ENCODE measurements at places on chromosomes 4 and X.

DNA sequence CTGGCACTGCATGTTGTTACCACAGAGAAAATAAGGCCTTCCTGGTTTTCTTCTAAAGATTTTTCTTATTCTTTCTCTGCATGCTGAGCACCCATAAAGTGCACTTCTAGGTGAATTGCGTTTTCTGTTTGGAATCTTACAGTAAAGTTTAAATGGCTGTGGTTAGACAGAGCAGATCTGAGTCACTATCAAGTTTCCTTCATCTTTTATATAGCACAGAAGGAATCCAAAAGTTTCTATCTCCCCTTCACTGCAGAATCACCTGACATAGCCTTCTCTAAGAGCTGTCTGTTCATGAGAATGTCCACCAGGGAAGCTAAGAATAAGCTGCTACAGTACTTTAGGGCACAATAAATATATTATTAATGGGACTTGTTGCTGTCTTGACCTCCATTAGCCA lies 455.5 kb upstream of the FAM241A start:
- no peak for DNase-seq

GRCh38 chrX:69024931-69025330 lies 140.3 kb downstream of the PJA1 start:
- no peak for DNase-seq

DNA sequence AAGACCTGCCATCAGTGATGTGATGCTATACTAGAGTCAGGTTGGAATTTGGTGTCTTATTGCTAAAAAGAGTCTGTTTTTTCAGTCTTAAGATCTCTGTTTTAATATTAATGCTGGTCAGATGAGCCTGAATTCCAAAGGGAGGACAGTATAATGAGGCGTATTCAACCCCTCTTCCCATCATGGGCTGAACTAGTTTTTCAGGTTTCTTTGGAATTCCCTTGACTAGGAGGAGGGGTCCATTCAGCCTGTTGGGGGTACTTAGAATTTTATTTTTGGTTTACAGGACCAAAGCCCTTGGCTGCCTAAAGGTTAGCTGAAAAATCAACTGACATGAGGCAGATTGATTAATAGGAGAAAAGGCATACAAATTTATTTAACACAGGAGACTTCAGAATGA lies 24.1 kb upstream of the PI4K2B start:
- DNase-seq, result no peak

DNA sequence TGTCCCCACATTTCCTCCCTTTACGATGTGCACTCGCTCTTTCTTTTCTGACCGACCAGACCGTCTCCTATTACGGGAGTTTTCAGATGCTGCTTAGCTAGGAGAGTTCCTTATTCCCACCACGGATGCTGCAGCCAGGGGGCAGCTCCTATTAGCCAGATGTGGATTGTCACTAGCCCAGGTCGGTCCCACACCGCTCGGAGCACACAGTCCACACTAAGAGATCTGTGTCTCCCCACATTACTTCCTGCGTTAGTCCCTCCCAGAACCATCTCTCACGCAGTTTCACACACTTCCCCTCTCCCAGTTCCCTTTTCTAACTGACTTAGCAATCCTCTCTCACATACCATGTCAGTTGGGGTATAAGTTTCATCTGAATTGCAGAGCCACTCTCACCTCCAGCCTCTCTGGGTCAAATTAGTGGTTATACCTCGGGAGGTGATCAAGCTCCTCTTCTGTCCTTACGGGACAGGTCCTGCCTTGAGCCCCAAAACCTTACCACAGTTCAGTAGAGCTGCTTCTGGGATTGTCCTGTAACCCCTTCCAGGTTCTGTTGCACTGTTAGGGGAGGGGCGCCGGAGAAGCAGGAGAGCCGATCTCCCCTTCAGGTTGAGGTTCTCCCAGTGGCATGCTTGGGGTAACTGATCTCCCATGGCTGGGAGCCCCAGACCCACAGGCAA lies 28.2 kb downstream of the SULT1E1 start:
- no peak for DNase-seq

DNA sequence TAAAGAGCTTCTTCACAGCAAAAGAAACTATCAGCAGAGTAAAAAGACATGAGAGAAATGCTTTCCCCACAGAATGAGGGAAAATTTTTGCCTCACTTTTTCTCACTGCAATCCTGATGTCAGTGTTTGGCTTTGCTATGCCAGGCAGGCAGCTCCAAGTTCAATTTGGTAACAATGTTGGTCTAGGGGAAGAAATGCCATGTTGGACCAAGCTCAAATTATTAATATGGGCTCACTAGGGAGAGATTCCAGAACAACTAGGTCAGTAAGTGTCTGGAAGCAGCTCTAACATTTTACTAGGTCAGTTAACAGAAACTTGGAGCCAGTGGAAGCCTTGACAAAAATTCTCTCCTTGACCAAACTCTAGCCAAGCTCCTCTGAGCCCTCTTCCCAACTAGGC lies 95.4 kb downstream of the NAF1 start:
- no peak for DNase-seq

GRCh38 chrX:102930990-102931756 lies 5.9 kb upstream of the RAB40AL start:
- no peak for DNase-seq

DNA sequence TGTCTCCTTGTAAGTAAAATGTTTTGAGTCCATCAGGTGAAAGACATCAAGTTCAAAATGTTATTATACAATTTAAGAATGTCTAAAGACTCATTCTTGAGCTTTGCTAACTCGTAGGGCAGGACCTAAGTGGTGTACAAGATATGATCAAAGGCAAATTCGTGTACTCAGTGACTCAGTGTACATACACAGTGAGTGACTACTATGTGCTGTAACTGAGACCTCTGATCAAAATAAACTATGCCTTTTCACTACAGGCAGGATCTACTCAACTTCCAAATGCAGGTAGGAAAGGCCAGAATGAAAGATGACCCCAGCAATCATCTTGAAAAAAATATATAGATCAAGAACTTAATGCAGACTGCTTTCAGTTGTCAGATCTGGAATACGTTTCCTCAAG lies 49.9 kb downstream of the ADGRG2 start:
- DNase-seq, result no peak

- no peak for DNase-seq
These were observed 120.3 kb downstream of the EFHC2 start for GRCh38 chrX:44223150-44223549.

DNA sequence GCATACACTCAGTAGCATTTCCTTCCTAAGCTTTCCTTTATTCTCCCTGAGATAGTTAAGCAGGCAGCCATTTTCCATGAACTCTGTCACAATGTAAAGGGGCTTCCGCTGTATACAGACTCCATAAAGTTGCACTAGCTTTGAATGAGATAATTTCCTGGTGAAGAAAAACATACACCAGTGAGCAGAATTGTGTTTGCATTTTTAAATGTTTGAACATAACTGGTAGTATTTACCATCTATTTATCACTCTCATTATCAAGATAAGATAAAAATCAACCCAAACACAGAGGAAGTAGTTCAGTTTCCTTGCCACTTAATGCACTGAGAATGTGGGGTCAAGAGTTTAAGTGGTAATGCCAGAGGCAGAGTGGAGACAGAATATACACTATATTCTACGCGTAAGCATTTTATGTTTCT lies 54.1 kb downstream of the TXK start:
- DNase-seq, result no peak

- no peak for DNase-seq
These were observed 186.5 kb downstream of the ANTXR2 start for GRCh38 chr4:79886557-79886956.

GRCh38 chr4:161419822-161420221 lies 744.0 kb downstream of the FSTL5 start:
- DNase-seq, result no peak

- peak; percentile 50 for DNase-seq
These were observed at the start of gene DCHS2 for GRCh38 chr4:154491341-154492271. Gene DCHS2, minus strand, starts transcription at chr4:154491799. Its CDS starts 444 bp downstream, at chr4:154491355.

DNA sequence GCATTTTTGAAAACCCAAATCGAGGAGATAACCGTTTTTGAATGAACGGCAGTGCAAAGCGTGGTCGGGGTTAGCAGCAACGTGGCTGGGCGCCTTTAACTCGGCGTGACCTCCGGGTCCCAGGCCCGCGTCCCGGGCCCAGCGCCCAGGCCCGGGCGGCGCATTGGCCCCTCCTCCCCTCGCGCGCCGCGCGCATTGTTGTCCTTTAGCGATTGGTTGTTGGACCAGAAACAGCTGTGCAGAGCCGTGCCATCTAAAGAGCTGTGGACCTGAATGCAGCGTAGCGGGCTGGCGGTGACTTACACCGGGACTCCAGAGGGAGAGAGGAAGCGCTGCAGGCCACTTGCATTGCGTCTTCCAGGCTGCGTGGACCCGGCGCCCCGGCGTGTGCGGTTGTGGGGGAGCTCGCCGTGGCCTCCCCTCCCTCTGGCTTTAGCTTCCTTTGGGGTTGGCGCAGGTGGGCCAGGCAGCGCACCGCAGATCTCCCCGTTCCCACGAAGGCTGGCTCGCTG lies at the start of gene STOX2:
Gene STOX2 (plus strand): TSS at position 227 of the 512 bp plus-strand sequence. CDS start 1,484 bp downstream, outside the sequence.
- DNase-seq, result peak; percentile 37

- no peak for DNase-seq
These were observed 95.2 kb downstream of the DCLK2 start for GRCh38 chr4:150173432-150173861.

GRCh38 chr4:122831515-122832196 lies 5.0 kb downstream of the FGF2 start:
- no peak for DNase-seq

GRCh38 chrX:23726191-23726590 lies 16.9 kb downstream of the ACOT9 start:
- no peak for DNase-seq

DNA sequence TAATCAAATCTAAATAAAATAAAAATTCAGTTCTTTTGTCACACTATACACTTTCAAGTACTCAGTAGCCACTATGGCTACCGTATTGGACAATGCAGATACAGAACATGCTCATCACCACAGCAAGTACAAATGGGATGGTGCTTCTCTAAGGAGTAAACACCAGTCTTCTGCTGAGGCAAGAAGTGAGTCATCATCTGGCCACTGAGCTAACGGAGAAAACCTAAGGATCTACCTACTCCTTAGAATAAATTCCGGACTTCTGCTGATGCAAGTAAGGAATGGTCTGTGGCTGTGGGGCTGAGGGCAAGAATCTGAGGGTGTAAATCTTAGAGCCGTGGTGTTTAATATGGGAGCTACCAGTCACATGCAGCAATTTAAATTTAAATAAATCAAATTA lies 11.3 kb upstream of the RBMXL3 start:
- DNase-seq, result no peak

DNA sequence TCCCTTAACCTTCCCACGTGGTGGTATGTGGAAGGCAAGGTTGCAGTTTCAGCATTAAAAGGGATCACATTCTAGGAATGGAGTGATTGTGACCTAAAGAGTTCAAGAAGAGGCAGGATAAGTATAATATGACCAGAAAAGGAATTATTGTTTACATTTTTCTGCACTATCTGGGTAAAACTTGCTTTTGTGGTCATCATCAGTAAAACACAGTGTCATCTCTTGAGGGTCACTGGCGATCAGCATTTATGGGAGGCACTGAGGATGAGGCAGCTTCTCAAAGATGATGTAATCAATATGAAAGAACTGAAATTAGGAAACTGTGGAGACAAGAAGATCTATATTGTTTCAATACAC lies 88.7 kb downstream of the CFAP299 start:
- DNase-seq, result no peak
